ENCODE measurements at places on chromosomes 16 and 17.
A peak's percentile ranks its signal among the peaks of the same experiment; 100 is the strongest.

DNA sequence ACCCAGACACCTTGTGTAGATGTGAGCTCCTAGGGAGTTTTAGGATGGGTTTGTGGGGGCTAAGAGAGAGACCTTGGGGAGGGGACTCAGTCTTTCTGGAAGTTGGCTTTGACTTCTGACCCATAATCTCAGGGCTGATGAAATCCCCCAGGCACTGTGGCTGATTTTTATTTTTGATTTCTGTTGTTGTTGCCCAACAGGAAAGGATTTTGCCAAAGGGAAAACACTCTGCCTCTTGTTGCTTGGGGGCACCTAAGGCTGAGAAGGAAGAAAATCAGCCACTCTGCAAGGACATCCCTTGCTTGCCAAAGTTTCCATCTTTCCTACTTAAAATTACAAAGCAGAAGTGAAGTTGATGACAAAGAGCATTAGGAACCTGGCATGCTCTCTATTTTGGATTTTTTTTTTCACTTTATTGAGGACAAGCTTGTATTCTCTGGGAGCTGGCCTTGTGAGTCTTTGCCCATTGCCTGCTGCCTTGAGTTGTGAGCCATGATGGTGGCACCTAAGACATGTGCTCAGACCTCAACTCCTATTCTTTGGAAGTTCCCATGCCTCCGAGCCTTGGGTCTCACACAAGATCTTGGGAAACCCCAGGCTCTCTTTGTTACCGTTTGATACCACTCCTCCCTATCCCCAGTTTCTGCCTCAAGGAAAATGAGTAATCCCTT lies 3.2 kb upstream of the C1QTNF1 start:
- no peak for DNase-seq

DNA sequence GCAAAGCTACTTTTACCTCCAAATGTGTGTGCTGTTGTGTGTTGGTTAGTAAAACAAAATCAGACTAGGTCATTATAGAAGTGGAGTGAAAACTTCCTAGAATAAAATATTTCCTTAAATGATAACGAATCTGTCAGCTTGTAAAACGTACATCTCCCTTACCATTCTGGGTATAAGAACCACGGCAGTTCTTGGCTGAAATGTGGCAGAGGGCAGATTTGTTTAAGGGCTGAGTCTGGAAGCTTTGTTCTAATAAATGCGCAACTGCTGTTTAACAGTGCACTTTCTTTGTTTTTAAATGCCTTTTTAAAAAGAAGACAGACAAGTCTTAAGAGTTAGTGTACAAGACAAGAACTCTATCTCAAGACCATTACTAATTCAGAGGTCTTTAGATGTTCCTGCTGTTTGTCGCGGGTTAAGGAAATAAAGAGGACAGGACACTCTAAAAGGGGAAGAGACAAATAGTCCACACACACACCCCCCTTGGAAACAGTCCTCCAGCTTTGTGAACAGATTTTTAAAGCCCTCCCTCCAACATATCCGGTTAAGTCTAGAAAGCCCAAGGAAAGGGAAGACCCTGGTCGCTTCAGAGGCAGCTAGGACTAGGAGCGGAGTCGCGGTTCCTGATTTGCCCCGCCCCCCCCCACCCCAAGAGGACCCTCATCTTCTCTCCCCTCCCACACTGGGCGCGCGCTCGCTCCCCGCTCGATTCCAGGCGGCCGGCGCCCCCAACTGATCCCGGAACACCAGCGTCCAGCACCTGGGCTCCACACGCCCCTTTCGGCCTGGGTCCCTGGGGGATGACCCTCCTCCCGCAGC lies 658 bp downstream of the SYNRG start:
- DNase-seq: peak; percentile 50

- DNase-seq: no peak
These were observed 98.5 kb upstream of the RPRML start for GRCh38 chr17:47077576-47077975.

GRCh38 chr17:9256751-9257629 lies 235.7 kb downstream of the NTN1 start:
- DNase-seq: no peak

DNA sequence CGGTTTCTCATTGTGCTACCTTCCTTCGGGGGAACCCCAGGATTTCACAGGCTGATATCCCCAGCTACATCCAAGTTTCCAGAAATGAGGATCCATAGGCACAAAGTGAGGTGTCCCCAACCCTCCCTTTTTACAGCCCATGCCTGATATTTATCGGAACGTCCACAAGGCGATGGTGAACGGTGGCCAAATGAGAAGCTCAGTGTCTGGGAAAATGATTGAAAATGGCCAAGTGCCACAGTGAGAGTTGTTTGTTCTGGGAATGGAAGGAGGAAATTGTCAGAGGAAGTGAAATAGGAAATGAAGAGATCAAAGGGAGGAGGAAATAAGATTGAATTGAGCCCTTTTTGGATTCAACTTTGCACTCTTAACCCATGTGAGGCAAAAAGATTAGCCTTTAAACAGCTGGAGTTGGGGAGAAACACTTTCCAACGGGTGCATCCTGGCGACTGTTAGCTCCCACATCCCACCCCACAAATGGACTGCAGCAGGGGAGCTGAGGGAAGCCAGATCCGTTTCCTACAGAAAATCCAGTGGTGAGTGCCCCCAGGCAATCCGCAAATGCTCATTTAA lies 294.4 kb upstream of the IRX5 start:
- DNase-seq: no peak

GRCh38 chr17:64213995-64214811 lies 48.9 kb downstream of the TEX2 start:
- DNase-seq: no peak

- peak; percentile 80 for DNase-seq
These were observed 14.3 kb downstream of the CMTM3 start for GRCh38 chr16:66618588-66619375.

GRCh38 chr17:79594271-79594670 lies 16.6 kb downstream of the RBFOX3 start:
- no peak for DNase-seq

DNA sequence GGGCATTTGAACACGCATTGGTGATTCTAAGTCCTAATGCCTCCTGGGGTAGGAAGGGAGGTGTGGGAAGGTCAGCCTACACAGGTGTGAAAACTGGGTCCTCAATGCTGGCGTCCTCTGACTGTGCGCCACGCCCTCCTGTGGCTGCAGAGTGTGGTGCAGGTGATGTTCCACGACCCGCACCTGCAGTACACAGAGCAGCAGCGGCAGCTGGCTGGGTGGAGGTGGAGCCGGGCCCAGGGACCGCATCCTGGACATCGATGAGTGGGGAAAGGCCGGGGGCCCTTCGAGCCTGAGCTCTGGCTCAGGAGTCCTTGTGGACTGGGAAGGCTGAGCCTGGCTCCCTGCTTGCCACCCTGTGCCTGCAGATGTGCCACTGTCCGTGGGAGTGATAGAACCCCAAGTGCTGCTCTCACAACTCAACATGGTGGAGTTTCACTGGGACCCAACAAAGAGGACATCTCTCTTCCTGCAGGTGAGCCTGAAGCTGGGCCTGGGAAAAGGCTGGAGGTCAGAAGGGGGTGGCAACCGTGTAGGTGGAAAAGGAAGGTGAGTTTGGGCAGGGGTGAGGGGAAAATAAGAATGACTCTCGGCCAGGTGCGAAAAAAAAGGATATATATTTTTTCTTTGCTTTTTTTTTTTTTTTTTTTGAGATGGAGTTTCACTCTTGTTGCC lies 14.0 kb upstream of the STAC2 start:
- no peak for DNase-seq

DNA sequence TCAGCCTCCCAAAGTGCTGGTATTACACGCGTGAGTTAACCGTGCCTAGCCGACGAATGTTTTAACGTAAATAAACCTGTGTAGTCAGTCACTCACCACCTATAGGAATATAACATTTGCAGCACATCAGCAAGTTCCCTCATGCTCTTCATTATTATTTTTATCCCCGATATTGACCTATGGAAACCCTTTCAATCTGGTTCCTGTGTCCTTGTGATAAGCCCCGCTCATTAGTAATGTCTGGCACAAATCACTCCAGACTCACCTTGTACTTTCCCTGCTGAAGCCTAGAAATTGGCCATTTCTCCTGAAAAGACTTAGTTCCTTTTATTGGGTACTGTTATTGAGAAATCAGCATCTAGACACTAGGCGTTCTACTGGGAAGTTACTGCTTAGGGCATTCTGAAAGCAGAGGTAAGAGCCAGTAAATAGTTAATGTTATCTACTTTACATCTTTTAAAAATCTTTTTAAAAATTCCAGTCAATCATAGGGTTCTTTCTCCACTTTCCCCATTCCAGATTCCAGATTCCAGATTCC lies 1.5 kb upstream of the PHKG2 start:
- no peak for DNase-seq

DNA sequence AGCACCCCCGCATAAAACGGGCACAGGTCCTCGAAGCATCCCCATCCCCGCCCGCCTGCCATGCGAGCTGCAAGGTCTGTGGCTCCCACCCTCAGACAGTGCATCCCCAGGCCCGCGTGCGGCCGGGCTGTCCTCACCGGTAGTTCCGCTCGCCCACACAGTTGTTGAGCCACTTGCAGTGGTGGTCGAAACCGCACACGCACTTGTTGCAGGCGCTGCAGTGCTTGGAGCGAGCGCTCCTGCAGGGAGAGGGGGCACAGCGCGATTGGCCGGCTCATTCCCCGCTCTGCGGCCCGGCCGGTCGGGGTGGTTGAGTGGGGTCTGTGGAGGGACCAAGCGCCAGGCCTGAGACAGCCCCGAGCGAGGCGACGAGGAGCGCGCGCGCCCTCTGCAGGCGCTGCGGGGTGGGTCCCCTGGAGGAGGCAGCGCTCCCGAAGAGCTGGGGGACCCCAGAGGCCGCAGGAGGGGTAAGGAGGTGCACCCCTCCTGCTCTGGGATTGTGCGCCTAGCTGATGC lies 6.0 kb upstream of the TPPP3 start:
- DNase-seq: no peak

DNA sequence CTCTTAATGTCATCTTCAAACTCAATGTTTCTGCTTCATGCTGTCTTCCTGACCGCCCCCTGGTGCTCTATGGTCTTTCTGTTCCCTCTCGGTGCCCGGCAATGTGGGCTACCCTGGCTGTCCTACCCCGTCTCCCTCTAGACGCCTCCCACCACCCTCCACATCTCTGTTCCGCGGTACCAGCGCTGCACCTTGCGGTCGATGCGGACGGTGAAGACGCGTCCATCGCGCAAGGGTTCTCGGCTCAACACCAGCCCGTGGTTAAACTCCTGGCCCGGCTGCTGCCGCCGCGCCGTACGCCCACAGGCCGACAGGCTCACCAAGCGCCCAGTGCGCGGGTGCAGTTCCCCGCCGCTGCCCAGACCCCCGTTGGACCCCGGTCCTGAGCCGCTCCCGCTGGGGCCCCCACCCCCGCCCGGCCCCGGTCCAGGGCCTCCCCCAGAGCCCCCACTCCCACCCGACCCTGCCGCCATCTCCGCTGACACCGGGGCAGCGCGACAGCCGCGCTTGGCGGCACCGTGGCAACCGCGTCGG lies at the start of gene NEURL4:
NEURL4 (minus strand) TSS at position 496 of the 534 bp plus-strand sequence; CDS start at position 473, 23 bp downstream.
- no peak for DNase-seq

GRCh38 chr17:58517378-58517927 lies 3.0 kb upstream of the MTMR4 start:
- DNase-seq: no peak

- peak; percentile 94 for DNase-seq
These were observed 3.2 kb upstream of the DBNDD1 start for GRCh38 chr16:90022209-90023077.

DNA sequence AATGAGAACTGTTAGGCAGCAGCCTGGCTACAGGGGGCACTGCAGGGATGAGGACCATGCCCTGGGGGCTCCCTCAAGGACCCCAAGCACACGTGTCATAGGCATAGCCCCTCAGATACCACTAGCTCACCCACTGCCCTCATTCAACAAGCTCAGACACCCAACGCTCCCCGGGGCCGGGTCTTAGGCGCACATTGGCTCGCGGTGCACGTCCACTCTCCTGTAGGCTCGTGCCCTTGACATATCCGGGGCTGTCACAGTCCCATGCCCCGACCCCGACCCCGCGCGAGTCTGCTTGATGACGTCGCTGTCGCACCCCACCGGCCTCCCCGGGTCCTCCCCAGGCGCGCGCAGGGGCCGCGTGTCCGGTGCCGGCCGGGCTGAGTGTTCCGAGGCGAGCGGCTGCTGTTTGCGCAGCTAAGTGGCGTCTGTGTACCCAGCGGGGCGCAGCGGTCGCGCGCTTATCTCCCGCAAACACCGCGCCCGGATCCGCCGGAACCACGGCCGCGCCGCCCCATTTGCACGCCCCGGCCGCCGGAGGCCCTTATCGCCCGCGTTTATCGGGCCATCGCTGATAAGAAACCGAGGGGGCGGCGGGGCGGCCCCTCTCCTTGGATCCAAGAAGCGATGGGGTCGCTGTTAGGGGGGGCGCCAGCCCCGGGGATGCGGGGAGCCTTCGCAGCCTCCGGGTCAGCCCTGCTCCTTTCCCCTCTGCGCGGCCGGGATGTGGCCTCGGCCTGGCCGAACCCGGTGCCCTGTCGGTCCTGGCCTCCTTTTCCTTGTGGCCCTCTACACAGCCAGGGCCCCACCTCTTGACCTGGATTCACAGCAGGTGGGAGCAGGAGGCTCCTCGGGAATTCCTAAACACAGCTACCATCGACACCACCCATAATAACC lies 20.7 kb upstream of the NAGS start:
- no peak for DNase-seq

DNA sequence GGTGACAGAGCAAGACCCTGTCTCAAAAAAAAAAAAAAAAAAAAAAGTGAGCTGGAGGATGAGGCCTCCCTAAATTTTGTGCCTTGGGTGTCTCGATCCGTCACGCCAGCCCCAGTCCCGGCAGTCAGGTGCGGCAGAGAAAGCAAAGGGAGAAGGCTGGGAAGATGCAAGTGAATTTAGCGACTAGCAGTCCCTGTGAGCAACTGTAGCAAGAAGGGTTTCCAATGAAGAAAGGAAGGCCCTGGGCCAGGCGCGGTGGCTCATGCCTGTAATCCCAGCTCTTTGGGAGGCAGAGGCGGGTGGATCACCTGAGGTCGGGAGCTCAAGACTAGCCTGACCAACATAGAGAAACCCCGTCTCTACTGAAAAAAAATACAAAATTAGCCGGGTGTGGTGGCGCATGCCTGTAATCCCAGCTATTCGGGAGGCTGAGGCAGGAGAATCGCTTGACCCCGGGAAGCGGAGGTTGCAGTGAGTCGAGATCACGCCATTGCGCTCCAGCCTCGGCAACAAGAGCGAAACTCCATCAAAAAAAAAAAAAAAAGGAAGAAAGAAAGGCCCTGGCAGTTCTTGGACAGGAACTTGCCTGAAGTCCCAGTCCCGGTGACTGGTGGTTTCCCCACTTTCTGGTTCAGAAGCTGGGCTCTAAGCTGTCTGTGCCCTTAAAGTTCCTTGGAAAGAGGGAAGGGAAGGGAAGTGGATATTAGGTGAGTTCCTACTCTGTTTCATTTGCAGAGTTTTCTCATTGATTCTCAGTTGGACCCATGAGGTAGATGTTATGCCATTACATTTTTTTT lies 1.8 kb upstream of the QPRT start:
- DNase-seq: no peak

DNA sequence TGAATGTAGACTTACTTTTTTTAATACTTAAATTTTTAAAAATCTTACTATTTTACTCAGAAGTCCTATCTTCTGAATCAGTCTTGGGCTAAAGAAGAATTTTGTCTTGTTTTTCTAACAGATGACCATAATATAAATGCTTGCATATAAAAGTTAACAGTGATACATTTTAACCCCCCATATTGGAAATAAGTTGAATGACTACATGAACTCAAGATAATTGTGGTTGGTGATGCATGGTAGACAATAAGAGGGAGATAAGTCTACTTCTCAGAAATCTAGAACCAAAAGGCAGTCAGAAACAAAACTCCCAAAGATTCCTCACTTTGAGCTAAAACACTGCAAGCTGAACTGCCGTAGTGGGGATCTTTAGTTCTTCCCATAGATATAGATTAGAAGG lies 868.4 kb upstream of the SOX9 start:
- DNase-seq: no peak

- no peak for DNase-seq
These were observed 145.3 kb upstream of the PLCG2 start for GRCh38 chr16:81633680-81634379.

Measured in HTR-8/SVneo (cell line).